Eye (tissue), 1 donor: ENCODE measurements at places on chromosomes 11 and 22.

DNA sequence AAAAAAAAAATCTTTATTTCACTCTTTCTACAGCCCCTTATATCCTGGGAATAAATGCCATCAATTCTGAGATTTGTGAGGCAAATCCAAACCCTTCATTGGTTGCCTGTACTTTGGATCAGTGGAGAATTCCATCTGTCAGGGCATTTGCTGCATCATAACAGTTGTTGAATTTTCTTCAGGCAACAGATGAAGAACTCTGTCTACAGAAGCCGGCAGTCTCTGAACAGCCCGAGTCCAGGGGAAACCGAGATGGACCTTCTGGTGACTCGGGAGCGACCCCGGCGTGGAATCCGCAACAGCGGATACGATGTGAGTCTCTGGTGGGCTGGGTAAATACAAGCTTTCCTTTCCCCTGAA, 82.3 kb downstream of the C11orf91 start:
- DNase-seq: no peak

DNA sequence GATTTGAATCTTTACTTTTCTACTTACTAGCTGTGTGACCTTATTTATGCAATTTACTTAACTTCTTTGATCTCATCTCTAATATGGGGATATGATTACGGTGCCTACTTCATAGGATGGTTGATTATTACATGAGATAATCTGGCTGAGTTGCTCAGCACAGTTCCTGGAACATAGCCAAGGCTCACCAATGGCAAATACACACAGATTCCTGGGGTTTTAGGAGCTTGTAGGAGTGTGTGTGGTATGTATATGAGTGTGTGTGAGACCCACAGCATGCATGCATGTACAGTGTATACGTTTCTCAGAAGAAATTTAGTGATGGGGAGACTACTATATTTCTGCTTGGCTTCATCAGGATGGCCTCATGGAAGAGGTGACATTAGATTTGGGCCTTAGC, 256.9 kb downstream of the KIRREL3 start:
- no peak for DNase-seq

- no peak for DNase-seq
Measured at GRCh38 chr11:78261367-78261766, 72.6 kb downstream of the USP35 start.

GRCh38 chr11:126173257-126173656, 38.2 kb downstream of the RPUSD4 start:
- DNase-seq: no peak
